GM06990 (cell line): ENCODE measurements at places on chromosomes 3 and 15.

DNA sequence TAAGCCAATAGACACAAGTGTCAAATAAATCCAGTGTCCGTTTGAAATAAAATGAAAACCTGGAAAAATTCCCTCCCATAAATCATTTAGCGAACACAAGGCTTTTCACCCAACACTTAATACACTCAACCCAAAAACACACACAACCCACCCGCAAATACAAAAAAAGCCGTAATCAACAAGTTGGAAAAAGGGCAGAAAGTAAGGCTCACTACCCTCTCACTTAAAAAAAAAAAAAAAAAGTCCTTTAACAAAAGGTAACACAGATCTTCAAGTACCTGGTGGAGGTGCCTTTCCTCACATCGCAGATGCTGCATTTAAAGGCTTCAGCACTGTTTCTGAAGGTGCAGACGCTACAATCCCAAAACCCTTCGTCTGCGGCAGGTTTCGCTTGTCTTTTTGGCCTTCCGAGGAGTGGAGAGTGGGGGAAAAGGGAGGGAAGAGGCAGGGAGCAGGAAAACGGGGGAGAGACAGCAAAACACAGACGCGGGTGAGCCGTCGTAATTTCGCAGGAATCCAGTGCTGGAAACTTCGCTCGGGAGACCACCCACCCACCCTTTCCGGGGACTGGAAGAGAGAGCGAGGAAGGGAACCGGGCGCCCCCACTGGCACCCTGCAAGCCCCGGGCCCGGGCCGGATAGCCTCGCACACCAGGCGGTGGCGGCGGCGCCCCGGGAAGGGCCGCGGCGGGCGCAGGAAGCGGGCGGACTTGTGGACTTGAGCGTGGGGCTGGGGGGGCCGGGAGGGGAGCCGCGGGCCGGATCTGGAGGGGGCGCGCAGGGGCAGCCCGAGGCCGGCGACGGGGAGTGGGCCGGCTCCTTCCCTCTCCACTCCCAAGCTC, 401.8 kb downstream of the SHQ1 start:
- DNase-seq: no peak

DNA sequence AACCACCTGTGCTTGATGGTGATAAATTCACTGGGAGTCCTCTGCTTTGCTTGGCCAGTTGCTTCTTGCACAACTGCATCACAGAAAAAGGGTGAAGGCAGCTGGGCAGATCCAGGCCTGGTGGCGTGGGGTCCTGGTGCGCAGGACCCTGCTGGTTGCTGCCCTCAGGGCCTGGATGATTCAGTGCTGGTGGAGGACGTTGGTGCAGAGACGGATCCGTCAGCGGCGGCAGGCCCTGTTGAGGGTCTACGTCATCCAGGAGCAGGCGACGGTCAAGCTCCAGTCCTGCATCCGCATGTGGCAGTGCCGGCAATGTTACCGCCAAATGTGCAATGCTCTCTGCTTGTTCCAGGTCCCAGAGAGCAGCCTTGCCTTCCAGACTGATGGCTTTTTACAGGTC, 31.1 kb upstream of the IQCF2 start:
- DNase-seq: no peak

DNA sequence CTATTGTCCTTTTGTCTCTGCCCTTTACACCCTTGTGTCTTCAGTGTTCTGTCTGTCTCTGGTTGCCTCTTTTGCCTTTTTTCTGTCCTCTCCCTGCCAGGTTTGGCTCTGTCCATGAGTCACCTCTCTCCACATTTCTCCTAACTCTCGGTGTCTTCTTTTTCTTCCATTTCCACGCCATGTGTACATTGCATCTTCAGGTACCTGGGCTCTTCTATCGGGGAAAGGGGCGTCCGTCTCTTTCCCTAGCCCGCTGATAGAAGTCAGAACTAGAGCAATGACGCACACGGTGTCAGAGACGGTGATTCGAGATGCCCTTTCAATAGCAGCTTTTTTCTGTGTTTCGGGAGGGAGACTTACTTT, 641 bp downstream of the OPA1 start:
- no peak for DNase-seq

DNA sequence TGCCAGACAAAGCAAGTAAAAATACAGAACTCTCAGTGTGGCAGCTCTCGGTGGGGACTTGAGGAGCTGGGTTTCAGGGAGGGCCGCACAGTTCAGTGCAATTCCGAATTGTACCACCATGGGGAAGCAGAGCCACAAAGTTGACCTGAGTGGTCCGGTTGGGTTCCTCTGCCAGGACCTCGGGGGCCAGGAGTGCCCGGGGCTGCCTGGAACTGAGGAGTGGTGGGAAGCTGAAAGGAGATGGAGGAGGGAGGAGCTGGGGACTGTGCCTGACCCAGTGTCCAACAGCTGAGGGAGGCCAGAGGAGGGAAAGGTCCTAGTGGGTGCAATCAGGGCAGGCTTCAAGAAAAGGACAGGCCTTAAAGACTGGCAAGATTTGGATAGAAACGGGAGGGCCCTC, 32.2 kb upstream of the TRH start:
- peak; percentile 23 for DNase-seq

- no peak for DNase-seq
Measured at GRCh38 chr3:170428095-170428494, 9.4 kb downstream of the CLDN11 start.

GRCh38 chr3:133928136-133928893, 32.6 kb upstream of the RAB6B start:
- DNase-seq: no peak

GRCh38 chr15:58247855-58248842, 110.0 kb downstream of the AQP9 start:
- no peak for DNase-seq

- DNase-seq: no peak
Measured at GRCh38 chr3:141477224-141477623, 9.6 kb upstream of the RASA2 start.

DNA sequence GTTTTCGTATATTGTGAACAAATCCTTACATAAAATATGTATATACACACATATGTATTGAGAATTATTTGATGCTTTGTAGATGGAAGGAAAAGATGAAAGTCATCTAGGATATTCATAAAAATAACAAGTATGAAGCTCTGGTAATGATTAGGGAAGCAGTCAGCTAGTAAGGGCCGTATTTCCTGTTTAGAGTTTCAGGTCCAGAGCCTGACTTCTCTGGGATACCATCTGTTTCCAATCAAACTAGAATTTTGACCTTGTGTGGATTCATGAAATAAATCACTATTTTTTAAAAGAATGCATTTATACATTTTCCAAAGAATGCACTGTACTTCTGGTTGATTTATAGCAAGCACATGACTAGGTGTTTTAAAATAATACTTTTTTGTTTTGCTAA, 156.1 kb upstream of the CGNL1 start:
- no peak for DNase-seq

GRCh38 chr3:35760146-35760545, 120.8 kb downstream of the ARPP21 start:
- no peak for DNase-seq

DNA sequence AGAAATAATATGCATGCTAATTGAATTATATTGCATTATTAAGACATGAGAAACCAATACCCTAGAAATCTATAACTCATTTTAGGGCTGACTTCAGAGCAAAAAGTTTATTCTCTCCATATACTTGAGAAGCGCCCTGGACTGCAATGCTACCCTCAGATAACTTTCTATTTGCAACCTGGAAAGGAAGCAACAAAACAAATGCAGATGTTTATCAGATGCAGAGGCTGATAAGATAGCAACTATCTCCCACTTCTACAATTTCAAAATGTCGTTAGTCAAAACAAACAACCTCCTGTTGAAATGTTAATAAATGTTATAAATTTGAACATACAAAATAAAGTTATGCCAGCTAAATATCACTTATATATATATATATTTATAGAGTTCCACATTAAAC, 34.8 kb downstream of the HES1 start:
- DNase-seq: no peak

GRCh38 chr3:196357905-196358304, 19.7 kb upstream of the TM4SF19 start:
- DNase-seq: no peak
